Pulmonary artery endothelial cell (primary cell): ENCODE measurements at places on chromosomes 3 and 15. TPM values are rescaled to one million over a fixed set of nuclear protein-coding genes. Genes with fewer than 3 reads are reported as not detected.

GRCh38 chr3:115783938-115784738 lies 160.8 kb downstream of the GAP43 start:
- peak; percentile 72 for DNase-seq

GRCh38 chr15:65130941-65131340 lies 2.7 kb downstream of the PDCD7 start:
- no peak for DNase-seq

The ZBTB20 gene
- total RNA-seq: 8.8 and 10.4 TPM in 2 replicates

DNA sequence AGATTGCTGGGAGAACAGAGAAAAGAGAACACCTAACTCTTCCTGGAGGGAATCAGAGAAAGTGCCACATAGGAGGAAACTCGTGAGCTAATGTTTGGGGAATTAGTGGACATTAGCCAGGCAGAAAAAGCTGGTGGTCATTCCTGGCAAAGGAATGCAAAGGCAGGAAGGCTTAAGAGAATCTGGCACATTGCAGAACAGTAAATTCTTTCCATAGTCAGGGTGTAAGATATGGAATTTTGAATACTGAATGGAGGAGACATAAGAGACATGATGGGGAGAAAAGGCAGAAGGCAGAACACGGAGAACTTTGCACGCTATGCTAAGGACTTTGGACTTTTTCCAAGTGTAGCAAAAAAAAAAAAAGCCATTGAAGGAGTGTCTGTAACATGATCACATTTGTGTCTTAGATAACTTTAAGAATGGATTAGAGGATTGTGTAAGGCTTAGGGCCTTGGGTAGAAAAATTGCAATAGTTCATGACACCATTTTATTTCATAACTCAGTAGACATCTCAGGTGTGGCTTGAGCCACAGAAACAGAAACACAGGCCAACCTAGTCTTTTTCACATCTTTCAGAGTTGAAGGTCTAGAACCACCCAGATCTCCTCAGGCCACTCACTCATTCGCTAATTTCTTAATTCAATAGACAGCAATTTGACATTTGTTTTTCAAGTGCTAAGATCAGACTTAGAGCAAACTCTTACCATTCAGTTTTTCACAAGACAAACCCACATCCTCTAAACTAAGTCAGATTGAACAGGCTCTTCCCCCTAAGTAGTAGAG lies 31.2 kb upstream of the CCDC80 start:
- peak; percentile 74 for DNase-seq

The HRH1 gene
- total RNA-seq: 14.6 and 26.5 TPM in 2 replicates

DNA sequence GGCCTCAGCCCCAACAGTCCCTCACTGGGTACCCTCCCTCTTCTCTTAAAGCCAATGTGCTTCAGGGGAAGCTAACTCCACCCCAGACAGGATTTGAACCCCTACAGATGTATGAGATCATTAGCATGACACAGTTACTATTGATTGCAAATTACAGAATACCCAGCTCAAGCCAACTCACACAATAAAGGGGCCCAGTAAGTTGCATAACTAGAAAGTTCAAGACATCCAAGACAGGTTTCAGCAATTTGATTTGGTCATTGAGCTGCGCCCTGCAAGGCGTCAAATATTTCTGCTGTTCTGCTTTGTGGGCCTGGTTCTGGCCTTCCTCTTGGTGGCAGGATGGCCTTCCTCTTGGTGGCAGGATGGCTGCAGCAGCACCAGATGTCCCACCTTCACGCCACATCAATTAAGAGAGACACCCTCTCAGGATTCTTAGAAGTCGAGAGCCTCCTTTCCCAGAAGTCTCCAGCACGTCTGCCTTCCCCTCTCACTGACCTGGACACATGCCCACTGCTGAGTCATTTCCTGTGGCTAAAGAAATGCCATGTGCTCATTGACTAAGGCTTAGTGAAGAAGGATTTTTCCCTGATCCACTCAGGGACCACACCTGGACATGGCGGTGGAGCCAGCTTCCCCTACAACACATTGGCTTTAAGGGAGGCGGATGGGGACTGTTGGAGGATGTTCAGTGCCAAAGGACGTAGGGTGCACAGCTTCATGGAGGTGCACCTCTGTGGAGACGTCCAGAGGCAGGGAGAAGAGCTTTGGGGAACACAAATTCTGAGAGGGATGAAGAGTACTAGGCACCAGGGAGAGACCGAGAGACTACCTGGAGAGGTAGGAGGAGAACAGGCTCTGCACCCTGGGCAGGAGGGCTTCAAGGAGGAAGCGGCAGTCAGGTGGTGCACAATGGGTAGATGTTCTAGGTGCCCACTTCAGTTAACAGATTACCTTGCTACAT lies 49.1 kb downstream of the DNASE1L3 start:
- peak; percentile 88 for DNase-seq

DNA sequence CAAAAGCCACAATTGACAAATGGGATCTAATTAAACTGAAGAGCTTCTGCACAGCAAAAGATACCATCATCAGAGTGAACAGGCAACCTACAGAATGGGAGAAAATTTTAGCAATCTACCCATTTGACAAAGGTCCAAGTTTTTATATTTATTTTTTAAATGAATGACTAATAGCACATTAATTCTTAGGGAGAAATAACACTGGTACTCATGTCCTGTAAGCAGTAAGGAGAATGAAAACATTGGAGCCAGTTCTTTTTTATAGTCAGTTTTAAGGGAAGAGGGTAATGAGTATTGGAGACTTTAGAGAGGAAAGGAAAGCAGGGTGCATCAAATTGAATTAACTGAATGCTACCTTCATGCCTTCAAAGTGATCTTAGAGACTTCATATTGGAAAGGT lies 404.7 kb upstream of the TGFBR2 start:
- no peak for DNase-seq

The BCHE gene
- total RNA-seq: under 0.01 TPM in 1 of 2 replicates, not detected in the other

The MRPL3 gene
- total RNA-seq: 116 and 119 TPM in 2 replicates

DNA sequence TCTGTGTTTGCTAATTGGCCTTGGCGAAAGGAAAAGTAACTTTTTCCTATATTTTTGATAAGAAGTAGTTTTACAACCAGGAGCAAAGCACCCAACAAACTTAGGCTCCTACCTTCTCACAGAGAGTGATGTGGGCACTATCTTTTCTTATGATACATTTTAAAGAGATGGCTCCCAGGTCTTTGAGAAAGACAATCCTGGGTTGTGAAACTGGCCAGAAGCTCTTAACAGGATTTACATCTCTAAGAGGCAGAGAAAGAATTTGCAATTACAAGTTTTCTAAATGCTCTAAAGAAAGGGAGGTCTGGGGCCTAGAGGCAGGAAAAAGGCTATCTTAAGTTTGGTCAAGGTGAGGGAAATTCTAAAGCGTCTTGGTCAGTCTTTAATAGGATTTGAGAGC lies 609.7 kb downstream of the VGLL3 start:
- DNase-seq: no peak

The ALPK3 gene
- 13.5 and 21.3 TPM in 2 replicates for total RNA-seq

The SPINK8 gene
- total RNA-seq: not detected in 2 replicates

GRCh38 chr3:172750069-172750367 lies 508 bp upstream of the ECT2 start:
- no peak for DNase-seq

DNA sequence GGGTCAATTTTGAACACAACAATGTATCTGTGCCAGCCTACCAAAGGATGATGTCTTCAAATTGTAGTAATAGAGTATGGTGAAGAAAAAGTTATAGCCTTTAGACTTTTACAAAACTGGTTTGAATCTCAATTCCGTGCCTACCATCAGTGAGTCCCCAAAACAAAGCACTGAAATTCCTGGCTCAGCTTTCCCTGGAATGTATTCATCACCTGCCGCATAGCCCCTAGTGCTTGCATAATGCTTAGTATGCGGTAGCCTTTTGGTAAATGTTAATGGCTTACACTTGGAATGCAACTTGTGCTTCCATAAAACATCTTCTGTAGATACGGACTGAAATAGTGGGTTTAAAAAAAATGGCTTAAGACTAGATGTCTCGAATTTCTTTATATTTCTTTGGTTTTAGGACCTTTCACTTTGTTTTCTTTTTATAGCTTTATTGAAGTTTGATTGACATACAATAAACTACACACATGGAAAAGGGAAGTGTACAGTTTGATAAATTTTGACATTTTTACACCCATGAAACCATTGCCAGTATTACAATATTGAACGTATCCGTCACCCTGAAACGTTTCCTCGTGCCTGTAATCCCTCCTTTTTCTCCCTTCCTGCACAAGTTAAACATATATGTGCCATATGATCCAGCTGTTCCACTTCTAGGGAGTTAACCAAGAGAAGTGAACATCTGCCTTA lies 12.1 kb downstream of the SACM1L start:
- DNase-seq: no peak

The NEK10 gene
- total RNA-seq: 4.7 and 5.6 TPM in 2 replicates

DNA sequence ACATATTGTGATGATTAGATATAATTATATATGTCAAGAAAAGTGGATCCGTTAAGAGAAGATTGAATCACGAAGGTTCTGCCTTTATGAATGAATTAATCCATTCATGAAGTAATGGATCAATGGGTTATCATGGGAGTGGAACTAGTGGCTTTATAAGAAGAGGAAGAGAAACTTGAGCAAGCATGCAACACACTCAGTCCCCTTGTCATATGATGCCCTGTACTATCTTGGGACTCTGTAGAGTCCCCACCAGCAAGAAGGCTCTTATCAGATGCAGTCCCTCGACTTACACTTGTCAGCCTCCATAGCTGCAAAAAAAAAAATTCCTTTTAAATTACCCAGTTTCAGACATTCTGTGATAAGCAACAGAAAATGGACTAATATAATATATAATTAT lies 301.9 kb downstream of the RAP2B start:
- no peak for DNase-seq

DNA sequence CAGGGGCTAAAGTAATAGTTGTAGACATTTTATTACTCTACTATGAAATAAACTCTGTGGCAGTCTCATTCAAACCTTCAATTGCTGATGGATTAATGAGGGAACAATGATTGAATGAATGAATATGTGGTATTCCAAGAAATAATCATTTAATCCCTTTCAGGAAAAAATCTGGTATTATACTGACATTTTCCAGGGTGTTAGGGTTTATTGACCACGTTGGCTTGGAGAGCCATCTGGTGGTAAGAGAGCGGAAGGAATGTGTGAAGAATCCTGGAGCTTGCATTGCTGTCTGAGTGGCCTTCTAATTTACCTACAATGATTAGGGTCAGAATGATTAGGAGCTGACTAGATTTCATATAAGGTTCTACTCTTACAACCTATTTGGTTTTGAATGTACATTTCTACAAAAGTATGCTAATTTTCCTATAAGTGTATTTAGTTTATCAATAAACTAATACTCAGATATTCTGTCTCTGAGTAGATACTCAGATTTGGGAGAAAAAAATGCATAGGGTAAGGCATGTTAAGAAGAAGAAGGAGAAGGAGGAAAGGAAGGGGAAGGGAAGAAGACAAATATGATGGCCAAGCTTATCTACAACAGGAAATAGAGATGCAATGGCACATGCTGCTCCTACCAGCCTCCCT lies 249.9 kb downstream of the ROBO1 start:
- no peak for DNase-seq

The CD80 gene
- total RNA-seq: not detected in 2 replicates

GRCh38 chr15:90654233-90655136 lies 62.7 kb upstream of the BLM start:
- no peak for DNase-seq

The TTC23 gene
- 22.3 and 24.9 TPM in 2 replicates for total RNA-seq

- DNase-seq: no peak
Observed at GRCh38 chr3:32488474-32489008, 14.1 kb downstream of the CMTM6 start.

DNA sequence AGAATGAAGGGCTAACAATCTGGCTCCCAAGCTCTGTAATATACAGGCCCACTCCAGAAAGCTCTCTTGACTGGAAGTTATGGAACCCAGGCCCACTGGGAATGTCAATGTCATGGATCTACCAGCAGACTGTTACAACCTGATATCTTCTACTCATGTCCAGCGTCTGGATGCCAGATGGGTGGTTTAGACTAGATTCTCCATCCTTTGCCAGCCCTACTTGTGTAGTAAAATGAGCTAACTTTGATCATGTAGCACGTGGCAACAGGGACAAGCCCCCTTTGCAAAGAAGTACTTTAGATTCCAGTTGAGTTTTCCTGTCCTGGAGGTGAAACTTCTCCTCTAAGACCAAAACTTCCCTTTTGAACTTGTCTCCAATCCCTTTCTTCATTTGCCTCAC lies 55.1 kb downstream of the HEG1 start:
- DNase-seq: no peak

DNA sequence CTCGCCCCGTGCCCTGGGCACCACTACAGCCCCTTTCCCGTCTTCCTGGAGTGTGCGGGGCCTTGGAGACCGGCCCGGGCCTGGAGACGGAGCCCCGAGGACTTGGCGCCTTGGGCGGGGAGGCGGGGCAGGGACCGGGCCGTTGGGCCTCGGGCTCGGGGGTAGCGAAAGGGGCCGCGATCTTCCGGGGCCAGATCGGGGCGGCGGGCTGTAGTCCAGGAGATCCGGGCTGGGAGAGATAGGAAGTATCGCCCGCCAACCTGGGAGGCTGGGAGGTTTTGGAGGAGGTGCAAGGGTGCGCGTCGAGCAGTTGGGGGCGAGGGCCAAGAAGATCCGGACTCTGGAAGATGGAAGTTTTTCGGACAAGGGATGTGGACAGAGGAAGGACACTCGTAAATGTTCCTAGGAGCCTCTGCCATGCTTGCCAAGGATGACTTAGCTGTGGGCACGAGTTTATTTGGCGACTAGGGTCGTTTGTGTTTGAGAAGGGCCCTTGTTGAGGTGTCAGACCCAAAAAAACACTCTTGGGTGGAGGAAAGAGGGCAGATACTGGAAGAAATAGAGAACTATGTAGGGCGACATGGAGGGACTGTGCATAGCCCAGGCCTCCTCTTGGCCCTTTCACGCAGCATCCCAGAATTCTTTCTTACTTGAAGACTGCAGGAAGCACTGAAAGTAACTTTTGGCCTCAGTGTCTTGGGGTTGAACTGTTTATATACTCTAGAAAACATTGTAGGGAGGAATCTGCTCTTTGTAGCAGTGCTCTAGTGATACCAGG lies 712 bp downstream of the RTF1 start:
- DNase-seq: no peak

GRCh38 chr3:53083949-53084309 lies 38.1 kb upstream of the SFMBT1 start:
- no peak for DNase-seq

DNA sequence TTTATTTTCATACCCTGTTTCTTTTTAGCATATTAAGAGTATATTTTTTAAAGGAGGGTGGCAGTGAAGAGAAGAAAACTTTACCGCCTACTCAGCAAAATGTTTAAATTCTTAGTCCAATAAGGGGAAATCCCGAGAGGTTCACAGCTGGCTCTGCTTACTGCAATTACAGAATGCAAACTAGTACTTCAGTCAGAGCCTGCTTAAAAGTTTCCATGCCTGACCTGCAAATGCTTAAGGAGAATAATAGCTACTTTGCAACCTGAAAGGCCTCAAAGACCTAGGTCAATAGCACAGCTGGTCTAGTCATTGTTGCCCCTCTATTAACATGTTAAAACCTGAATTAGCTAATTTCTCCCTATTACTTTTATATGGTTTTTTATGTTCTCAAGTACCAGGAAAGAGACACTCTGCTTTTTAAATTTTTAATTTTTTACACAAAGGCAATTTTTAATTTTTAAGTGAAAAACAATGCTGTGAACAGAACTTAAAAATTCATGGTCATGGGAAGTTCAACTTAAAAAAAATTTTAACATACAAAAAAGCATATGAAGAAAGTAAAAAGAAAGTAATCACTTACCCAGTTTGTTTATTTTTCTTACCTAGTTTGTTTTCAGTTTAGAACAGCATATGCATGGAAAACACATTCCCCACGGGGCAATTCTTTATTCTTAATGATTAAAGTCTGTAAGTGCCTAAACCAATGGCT lies 79.2 kb downstream of the P3H2 start:
- DNase-seq: no peak

- no peak for DNase-seq
Observed at GRCh38 chr3:174266476-174266875, 592.7 kb upstream of the NAALADL2 start.

- no peak for DNase-seq
Observed at GRCh38 chr3:192299921-192300320, 427.4 kb downstream of the FGF12 start.
